Stimulated activated naive CD4-positive, alpha-beta T cell treated with Interleukin-2 at 50 U/mL for 16 hours (primary cell): ENCODE measurements at places on chromosomes 1 and 21.
A peak's percentile ranks its signal among the peaks of the same experiment; 100 is the strongest.

DNA sequence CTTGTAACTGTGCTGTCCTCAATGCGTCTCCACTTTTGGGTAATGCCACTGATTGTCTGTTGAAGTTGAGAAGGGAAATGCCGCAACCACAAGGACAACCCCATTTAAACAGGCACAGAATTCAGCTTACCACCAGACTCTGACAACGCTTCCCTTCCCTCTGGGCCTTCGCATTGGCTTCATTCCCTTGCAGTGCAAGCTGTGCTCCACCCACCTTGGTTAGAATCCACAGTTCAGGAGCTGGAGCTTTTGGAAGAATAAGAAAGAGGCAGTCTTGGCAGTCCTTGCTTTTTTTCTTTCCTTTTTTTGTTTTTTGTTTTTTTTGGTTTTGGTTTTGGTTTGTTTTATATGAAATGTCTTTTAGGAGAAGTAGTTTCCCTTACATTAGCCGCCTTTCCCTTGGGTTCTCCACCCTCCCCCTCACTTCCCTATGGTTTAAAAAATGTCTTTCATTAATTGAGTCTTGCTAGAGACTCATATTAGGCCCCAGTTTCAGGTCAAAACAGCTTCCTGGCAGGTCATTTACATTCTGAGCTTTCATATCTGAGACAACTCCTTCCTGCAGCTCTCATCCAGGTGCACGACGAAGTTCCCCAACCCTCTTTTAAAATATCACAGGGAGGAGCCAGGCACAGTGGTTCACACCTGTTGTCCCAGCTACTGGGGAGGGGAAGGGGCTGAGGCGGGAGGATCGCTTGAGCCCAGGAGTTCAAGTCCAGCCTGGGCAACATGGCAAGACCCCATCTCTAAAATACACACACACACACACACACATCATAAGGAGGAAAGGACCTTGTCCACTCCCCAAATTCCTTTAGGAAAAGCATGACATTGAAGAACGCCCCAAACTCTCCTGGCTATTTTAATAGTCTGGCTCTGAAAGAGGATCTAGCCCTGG lies 20.7 kb upstream of the LAX1 start:
- DNase-seq = no peak

GRCh38 chr21:36199021-36199420 lies 42.4 kb downstream of the DOP1B start:
- DNase-seq = no peak

DNA sequence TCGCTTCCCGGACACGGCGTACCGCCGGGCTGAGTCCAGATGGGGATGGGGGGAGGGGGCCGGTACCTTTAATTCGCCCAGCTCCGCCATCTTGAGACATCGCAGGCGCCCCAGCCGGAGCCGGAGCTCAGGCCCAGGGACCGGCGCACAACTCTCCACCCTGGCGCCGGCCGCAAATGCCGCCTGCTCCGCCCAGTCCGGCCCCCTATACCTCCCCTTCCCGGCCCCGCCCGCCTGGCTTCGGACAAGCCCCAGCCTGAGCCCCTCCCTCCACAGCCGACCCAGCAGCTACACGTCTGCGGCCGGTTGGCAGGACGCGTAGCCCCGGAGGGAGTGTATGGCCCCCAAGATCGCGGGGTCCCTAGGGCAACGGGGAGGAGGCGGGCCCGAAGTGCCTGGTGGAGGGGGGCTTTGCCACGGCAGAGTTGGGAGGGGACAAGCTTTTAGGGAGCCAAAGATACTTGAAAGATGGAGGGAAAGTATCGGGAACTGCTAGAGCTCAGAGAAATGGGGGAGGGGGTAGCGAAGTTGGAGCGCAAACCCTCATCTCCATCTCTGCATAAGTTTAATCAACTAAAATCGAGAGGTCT lies at the start of gene PIAS3:
PIAS3 (minus strand) TSS at position 181 of the 590 bp plus-strand sequence; CDS start at position 90, 91 bp downstream.
- DNase-seq = peak; percentile 82

- no peak for DNase-seq
Observed at GRCh38 chr1:118985640-118986554, 2.2 kb downstream of the TBX15 start.

GRCh38 chr1:9629445-9630201 lies 21.9 kb upstream of the PIK3CD start:
- DNase-seq = peak; percentile 63

GRCh38 chr21:36553406-36553805 lies 73.5 kb upstream of the CLDN14 start:
- DNase-seq = no peak

DNA sequence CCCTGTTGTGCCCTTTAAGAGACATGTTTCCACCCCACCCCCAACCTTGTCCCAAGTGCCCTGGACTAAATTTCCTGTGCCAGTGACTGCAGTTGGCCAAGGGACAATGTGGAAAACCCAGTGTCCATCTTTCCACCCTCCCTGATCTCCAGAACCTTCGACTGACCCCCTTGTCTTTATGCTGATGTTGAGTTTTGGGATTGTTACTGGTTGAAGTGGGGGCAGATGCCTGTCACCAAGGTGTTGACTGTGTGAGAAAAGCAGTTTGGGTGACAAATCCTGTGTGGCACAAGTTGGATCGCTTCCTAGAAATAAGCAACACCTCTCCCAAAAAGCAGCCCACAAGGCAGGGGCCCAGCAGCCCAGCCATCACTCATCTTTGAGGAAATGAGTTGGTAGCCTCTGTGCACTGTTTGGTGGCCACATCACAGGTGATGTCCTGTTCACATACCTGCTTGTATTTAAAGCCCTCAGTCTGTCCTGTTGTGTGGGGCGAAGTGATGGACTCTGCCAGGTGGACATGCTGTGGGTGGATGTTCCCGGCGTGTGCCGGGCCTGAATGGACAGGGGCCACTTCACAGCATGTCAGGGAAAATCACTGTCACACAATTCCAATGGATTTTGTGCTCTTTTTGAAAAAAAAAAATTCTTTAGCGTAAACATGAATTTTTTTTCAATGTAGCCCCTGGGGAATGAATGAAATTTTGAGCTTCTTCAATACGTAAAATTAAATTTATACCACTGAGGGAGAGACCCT lies 6.6 kb upstream of the MIIP start:
- DNase-seq = no peak

GRCh38 chr1:93972341-93972740 lies 63.1 kb upstream of the GCLM start:
- no peak for DNase-seq

GRCh38 chr1:32063261-32063681 lies 9.5 kb upstream of the TMEM39B start:
- no peak for DNase-seq

GRCh38 chr1:103387898-103388297 lies 137.6 kb upstream of the RNPC3 start:
- no peak for DNase-seq

- DNase-seq = peak; percentile 52
Observed at GRCh38 chr1:33099290-33100118, 18.6 kb downstream of the AZIN2 start.

- no peak for DNase-seq
Observed at GRCh38 chr1:58231204-58231603, 315.3 kb downstream of the OMA1 start.

DNA sequence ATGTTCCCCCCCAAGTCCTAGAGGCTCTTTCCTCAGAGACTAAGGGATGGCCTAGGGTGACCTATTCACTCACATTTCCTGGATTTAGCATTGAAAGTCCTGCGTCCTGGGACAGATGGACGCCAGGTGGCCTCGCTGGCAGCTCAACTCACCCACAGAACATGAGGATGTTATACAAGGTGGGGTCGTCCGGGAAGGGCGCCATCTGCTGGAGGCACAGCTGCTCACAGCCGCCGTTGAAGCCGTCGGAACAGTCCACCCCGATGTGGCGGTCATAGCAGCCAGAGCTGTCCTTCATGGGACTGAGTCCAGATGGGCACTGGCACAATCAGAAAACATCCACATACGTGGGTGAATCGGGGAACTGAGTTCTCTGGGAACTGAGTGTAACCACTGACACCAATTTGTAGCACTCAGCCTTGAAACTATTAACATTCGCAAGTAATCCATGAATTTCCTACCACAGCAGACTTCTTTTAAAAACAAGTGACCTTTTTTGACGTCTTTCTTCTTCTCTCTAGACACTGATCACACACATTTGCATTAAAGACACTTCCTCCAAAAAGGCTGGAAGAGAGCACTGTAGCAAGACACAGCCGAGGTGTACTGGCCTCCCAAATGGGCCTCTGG lies 215.4 kb downstream of the ASTN1 start:
- DNase-seq = no peak
